ENCODE measurements at places on chromosomes 6 and 20. TPM values are rescaled to one million over a fixed set of nuclear protein-coding genes. Genes with fewer than 3 reads are reported as not detected.
A peak's percentile ranks its signal among the peaks of the same experiment; 100 is the strongest.

TRAPPC3L gene
- not detected for total RNA-seq

MRPL2 gene
- 38.4 TPM for total RNA-seq

TFB1M gene
- total RNA-seq: 14.1 TPM

TPBG gene
- total RNA-seq: 0.11 TPM

PPIL6 gene
- 0.70 TPM for total RNA-seq

DNA sequence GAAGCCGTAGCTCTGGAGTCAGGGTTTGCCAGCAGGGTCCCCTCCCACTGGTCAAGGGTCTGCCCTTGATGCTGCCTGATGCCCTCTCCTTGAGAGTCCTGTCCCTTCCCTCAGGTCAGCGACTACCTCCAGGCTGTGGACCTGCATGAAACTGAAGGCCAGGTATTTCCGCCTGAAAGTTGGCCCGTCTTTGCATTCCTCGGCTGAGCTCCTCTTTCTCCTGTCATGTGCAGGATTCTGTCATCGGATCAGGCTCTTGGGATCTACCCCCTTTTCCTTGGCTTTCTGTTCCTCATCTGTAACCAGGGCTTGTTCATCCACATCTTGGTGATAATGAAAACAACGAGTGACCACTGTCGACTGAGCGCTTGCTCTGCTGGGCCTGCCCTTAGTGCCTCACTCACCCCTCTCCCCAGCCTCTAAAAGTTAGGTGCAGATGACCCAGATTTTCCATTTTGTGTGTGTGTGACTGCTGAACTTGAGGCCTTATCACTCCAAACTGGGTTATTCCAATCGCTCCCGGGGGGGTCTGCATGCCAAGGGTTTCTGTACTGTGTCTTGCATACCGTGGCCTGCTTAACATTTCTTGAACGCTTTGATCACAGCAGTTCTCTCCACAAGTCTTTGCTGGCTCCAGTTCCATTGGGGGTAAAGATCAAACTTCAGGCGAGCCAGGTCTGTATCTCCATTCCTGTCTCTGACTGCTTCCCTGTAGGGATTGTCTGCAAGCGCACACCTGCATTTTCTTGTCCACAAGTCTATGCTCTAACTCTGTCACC, 81.6 kb downstream of the DTD1 start:
- DNase-seq: no peak

- peak; percentile 75 for DNase-seq
These were observed 12.4 kb upstream of the PEDS1 start for GRCh38 chr20:50165684-50166554.

DNA sequence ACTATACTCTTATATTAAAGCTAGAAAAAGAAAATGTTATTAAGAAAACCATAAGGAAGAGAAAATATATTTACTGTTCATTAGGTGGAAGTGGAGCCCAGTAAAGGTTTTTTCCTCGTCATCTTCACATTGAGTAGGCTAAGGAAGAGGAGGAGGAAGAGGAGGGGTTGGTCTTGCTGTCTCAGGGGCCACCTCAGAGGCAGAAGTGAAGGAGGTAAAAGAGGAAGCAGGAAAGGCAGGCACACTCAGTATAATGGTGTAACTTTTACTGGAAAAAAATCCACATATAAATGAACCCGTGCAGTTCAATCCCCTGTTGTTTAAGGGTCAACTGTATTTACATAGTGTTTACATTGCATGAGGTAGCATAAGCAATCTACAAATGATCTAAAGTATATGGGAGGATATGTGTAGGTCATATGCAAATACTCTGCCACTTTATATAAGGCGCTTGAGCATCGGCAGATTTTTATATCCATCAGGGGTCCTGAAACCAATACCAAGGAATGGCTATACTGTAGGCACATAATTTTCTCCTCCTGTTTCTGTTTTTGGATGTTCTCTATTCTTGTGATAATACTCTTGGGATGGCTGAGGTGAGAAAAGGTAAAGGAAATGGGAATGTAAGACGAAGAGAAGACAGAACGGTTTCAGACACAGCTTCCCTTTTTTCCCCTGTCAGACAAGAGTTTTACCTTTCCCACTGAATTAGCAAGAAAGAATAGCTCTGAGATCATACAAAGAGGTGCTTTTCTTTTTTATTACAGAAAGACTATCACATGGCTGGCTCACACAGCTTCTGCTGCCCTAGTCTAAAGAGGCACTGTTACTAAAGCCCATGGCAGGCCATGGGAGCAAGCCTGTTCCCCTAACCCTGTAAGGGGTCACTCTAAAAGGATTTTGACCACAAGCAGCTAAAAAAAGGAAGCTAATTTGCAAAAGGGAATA, 59.9 kb downstream of the NUDT3 start:
- DNase-seq: no peak

Measured in natural killer cell (primary cell).